ENCODE measurements at places on chromosomes 2 and 18.
A peak's percentile ranks its signal among the peaks of the same experiment; 100 is the strongest.

DNA sequence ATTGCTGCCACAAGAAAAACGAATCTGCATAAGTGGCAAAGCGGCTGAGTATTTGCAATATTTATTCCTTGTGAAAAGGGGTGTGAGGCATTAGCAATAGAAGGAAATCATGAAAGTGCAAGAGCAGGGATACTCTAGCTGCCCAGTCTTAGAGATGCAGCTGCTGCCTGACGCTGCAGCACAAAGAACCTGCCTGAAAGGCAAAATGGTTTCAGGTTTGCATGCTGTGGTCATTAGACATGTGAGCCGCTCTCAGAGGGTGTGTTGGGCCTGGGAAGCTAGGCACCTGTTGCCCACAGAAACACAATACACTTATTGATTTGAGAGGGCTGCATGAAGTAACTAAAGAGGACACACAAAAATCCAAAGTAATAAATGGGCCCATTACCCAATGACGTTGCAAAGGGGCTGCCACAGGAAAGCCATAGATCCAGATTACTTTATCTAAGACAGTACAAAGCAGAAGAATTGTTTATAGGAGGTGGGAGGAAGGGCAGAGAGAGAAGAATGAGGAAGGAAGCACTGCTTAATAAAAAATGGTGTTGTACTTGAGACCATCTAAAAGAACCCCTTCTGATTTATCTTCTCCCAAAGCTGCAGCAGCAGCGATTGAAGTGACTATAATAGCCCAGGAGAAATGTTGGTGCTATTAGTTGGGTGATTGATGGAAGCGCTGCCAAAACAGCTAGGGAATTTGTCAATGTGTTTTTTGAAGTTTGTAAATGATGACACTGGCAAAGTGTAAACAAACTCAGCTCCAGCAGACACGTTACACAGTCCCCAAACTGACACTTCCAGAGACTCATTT, 492.4 kb upstream of the ACVR2A start:
- no peak for DNase-seq

DNA sequence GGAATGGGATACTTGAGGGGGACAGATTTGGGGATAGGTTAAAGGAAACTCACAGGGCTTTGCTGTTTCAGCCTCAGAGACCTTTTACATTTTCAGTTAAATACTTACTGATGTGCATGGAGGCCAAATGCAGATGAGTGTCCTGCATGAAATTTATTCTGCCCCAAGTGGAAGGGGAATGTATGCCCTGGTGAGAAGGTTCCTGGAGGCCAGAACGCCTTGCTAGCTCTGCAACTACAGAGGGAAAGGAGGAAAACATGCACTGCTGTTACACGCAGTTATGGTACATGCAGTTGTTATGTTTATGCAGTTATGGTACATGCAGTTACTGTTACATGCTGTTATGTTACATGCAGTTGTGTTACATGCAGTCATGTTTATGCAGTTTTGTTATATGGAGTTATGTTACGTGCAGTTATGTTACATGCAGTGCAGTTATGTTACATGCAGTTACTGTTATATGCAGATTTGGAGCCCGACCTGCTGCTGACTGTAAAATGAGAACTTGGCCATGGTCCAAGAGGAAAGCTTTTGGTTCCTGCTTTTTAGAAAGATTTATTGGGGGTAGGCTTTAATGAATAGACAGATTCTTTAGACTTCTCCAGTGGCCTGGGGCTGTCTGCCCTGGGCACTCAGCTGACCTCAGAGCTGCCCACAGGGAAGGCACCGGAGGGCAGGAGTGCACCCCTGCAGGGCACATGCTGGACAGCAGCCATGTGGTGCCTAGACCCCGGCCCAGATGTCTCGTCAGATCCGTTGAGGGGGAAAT, 84.1 kb downstream of the LDLRAD4 start:
- DNase-seq = no peak

DNA sequence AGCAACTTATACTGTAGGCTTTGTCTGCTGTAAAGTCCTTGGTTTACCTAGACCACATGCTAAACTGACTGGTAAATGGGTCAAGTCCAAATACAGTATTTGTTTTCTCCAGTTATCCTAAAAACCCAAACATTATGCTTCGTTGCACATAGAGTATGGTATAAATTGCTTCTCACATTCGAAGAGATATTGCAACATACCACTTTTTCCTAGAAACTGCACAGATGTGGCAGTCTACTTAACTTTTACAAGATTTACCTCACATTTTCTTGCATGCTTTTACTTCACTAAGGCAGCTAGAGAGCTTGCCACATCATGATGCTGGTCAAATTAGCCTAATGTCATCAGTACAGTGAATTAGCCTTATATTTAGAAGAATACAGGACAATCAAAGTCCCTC, 66.0 kb upstream of the SCN7A start:
- DNase-seq = no peak

DNA sequence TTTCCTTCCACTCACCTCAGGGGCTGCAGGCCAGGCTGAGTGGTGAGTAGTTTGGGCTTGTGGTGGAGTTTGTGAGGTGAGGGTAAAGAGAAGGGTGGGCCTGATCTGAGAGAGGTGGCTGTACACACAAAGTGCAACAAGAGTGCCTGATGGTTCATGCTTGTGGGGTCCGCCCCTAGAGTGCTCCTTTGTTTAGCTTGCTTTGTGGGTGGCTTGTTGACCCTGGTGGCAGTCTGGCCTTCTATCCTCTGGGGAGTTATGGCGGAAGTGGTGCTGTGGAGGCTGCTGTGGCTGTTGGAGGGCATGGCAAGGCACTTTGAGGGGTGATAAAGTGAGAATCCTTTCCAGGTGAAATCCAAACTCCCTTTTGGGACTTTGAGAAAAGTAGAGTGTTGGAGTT, 10.6 kb downstream of the UBE2F start:
- DNase-seq = no peak

DNA sequence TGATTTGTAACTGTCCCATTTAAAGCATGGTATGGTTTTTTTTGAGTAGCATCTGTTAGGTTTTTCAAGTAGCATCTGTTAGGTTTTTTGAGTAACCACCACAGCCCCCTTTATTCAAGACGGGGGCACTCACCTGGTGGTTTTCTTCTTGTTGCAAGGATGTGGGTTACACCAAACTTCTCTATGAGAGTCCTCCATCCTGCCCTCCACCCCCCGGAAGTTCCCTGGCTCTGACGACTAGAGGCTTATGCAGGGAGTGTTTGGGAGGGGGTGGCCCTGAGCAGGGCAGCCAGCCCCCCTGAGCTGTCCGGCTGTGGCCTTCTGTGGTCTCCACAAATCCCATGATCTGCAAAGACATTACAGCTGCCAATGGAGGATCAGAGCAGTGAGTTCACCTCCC, 39.3 kb downstream of the MTCL1 start:
- no peak for DNase-seq

GRCh38 chr2:66985906-66986305, 411.2 kb upstream of the ETAA1 start:
- DNase-seq = peak; percentile 29

DNA sequence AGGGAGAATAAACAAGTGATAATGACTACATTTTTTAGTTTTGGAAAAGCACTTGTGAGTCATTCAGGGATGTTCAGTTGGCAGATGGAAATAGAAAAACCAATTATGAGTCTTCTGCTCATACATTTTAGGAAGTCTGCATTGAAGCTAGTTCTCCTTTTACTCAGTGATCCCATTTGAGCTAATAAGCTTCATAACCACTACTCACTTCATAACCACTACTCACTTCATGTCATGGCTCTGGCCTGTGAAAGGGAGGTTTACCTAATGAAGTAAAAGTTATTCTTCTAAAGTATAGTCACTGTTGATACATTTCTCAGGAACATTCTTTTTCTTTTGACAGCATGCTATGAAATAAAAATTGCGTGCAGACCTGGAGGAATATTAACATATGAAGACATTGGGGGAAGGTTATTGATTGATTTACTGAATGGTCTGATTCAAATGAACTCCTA, 948.7 kb downstream of the TSN start:
- no peak for DNase-seq

GRCh38 chr2:42495611-42496010, 1.8 kb upstream of the KCNG3 start:
- no peak for DNase-seq

DNA sequence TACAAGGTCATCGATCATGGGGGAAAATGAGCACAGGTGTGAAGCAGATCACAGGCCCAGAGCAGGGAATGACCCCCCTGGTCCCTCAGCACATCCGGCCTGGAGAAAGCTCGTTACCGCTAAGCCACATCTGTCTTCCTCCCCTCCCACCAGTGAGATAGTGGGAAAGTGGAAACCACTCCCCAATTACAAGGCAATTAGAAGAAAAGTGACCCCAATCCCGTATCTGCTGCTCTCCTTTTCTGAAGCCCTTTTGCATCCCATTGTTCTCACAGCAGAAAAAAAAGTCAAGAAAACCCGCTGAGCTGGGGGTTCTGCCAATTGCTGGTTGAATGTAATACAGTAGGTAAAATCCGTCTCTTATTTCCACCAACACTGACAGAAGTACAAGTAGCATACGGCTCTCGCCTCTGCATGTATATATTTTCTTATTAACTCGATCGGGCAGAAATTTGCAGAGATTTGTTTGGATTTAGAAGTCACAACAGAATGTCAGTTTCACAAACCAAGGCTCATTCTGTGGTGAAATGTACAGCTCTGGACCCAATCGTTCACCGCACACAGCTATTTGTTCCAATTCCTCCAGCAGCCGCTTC, 287.0 kb downstream of the TCF4 start:
- no peak for DNase-seq

GRCh38 chr18:78376046-78376445, 603.6 kb upstream of the SALL3 start:
- no peak for DNase-seq

- no peak for DNase-seq
Observed at GRCh38 chr2:71988170-71988569, 159.5 kb downstream of the CYP26B1 start.
